ENCODE measurements at places on chromosomes 16 and 17.

DNA sequence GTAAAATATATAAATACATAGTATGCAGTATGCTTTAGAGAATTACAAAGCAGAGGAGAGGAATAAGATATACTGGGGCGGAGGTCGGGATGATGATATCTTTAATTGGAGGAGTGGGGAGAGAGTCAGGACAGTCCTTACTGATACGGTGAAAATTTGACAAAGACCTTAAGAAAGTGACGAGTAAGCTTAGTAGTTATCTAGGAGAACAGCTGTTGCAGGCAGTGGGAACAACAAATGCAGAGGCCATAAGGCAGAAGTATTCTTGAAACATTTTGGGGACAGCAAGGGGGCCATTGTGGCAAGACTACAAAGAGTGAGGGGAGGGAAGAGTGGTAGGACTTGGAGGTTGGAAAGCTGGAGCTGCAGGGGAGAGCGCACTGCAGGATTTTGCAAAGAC, 22.3 kb upstream of the CDC6 start:
- no peak for DNase-seq

GRCh38 chr16:68506331-68507053, 32.6 kb upstream of the ZFP90 start:
- no peak for DNase-seq

- no peak for DNase-seq
Measured at GRCh38 chr16:52787709-52788108, 240.8 kb upstream of the TOX3 start.

- DNase-seq, result no peak
Measured at GRCh38 chr17:41822216-41823140, 9.7 kb downstream of the FKBP10 start.

GRCh38 chr17:21278450-21279197, 5.9 kb upstream of the MAP2K3 start:
- DNase-seq, result no peak

DNA sequence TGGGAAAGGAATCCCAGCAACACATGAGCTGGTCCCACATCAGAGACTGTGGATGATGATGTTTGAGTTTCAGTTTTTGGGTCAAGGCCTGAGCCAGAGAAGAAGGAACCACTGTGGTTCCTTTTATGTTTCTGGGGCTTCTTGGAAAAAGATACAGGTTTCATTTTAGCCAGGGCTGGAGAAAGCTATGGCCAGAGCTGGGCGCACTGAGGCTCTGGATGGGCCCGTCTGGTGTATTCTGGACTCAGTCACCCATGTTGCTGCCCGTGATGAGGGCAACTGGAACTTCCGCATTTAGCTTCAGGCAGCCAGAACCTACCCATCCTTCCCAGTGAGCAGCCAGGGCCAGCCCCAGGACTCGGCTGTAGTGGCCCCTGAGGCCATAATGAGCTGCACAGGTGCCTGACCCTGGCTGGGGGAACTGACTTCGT, 15.0 kb upstream of the PITPNA start:
- DNase-seq, result no peak

DNA sequence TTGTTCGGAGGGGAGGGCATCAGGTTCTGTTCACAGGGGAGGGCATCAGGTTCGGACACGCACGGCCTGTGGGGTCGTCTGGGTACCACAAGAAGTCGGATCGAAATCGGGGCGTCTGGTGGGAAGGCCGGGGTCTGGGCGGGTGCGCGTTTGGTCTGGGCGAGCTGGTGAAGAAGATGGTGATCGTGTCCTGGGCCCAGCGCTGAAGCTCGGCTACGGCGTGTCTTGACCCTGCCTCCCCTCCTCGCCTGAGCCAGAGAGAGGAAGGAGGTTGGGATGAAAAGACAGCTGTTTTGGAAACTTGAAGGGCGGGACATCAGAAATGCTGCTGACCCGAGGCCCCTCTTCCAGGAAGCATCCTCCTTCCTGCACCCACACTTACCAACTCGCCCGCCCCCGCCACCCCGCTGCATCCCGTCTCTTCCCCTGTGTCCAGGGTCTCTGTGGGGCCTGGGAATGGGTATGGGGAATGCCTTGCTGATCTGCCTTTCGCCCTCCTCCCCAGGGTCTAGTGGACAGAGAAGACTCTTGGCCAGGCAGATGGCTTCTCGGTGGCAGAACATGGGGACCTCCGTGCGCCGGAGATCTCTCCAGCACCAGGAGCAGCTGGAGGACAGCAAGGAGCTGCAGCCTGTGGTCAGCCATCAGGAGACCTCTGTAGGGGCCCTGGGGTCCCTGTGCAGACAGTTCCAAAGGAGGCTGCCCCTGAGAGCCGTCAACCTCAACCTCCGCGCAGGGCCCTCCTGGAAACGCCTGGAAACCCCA, 498 bp downstream of the PIMREG start:
- DNase-seq, result no peak

- no peak for DNase-seq
Measured at GRCh38 chr17:74591503-74591902, 580 bp downstream of the CD300LD start.

DNA sequence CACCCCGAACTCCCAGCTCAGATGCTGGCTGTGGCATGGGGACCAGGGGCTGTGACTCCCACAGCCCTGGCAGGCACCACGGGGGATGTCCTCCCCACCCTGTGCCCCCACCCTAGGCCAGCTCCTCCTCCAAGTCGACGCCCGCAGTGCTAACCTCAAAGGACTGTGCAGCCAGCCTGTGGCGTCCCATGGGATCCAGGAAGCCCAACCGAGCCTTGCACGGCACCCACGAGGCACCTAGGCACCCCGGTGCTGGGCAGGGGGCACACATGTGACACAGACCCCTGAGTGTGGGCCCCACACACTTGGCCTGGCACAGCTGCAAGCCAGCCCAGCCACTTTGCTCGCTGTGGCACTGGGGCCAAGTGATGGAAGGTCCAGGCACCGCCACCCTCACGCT, 3.9 kb downstream of the GCGR start:
- no peak for DNase-seq
